ENCODE measurements at places on chromosomes 6 and 20. TPM values are rescaled to one million over a fixed set of nuclear protein-coding genes. Genes with fewer than 3 reads are reported as not detected.

- DNase-seq: no peak
These were observed 313.3 kb downstream of the RNGTT start for GRCh38 chr6:88650029-88650619.

The PRICKLE4 gene
- 6.4 TPM for total RNA-seq

DNA sequence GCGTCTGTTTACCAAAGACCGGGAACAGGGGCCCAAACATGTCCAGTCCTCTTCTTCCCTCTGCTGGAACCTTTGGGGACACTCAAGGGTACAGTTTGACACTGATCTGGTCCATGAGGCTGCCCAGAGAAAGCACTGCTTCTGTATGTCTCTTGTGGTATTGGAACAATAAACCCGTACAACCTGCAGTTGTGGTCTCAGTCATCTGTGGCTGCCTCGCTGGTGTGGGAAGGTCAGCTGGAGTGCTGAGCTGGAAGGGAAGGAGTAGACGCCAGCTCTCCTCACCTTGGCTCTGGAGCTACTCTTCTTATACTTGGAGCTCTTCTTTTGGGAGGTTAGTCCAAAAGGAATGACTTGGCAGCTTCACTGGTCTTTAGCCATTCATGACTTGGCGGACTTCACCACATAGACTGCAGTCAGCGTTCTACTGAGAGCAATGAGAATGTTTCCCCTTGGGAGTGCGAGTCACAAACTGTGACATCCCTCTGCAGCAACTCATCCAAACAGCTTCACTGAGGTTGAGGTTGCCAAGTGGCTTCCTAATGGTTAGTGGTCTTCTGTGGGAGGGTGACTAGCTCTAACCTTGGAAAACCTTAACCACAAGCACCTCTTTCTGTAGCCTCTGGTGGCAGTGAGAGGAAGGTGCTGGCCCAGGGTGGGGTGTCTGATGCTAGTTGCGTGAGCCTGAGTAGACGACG, 81.2 kb downstream of the ASXL1 start:
- no peak for DNase-seq

GRCh38 chr6:170372380-170373325, 66.1 kb downstream of the FAM120B start:
- no peak for DNase-seq

The LY6G6C gene
- total RNA-seq: not detected

- DNase-seq: no peak
These were observed 28.1 kb downstream of the ADGRF5 start for GRCh38 chr6:46893648-46894047.

DNA sequence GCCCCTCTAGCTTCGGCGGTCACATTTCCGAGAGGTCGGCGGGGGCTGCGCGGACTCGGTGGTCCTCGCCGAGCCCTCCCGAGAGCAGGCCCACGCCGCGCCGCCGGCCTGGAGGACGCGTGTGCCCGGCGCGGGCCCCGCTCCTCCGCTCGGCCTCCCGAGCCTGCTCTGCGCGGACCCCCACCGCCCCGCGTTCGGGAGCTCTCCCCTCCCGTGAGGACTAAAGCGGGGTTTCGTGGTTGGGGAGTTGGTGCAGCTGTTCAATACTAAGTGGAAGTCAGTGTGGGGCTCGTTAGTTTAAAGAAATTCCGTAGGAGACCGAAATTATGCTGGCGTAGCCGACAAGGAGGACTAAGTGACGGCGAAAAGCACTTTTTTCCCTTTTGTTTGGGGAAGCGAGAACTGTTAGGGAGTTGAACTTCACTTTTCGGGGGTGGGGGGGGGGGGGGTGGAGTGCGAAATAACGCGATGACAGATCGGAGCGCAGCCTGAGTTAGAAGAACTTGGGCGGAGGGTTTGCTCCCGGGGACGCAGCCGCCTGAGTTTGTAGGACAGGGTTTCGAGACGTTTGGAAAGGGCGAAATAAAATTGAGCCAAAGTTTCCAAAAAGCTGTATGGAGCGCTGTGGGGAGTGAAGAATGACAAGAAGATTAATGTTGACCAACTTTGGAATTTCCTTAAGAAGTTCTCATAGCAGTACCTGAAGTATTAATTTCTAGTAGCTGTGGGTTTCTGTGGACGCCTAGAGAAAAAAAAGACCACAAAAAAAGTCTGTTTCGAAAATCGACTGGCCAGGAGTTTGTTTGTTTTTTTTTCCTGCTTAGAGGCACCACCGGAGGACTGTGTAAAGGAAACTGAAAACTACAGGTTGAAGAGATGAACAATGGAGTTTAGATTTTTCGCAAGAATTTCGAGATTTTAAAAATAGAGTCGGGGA, 1.4 kb downstream of the QKI start:
- DNase-seq: no peak

DNA sequence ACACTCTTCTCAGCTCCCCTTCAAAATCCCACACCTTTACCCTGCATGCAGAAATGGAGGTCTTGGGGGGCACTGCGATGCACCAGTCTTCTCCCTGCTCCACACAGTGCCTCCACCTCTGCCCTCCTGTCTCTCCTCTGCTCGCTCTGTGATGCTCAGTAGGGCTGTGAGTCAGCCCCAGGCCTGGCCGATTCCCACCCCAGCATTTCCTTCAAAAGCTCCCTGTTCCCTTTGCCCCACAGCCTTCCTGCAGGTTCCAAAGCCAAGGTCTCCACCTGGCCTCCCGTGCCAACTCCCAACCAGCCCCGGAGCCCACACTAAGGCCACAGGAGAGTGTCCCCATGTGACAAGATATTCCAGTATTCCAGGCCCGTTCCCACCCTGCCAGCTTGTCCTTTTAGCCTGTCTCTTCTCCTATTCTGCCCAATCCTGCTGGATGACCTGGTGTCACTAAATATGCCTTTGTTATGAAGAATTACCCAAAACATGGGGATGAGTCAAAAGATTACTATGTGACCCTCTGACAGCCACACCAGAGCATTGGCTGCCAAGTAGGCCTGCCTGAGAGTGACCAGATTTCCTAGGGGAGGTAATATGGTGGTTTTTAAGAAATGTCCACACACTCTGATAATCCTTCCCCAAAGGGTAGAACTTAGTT, 118.9 kb upstream of the NXT1 start:
- DNase-seq: no peak

DNA sequence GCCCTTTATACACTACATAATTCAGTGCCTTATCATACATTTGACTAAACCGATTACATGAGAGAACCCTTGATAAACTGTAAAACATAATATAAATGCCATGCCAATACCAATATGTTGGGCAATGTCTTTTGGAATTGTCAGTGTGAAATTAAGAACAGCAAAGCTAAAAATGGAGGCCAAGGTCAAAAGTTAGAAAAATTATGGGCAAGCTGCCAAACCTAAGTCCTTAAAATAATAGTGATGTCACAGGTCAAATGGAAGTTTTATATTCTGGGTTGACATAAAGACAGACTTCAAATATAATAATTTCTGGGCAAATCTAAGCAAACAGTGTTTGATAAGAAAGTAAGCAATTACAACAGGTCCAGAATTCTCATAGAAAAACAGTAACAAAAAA, 696.7 kb downstream of the RNF144B start:
- no peak for DNase-seq

The NHLRC1 gene
- 3.8 TPM for total RNA-seq

GRCh38 chr6:41557335-41557734, 11.2 kb downstream of the FOXP4 start:
- DNase-seq: no peak

DNA sequence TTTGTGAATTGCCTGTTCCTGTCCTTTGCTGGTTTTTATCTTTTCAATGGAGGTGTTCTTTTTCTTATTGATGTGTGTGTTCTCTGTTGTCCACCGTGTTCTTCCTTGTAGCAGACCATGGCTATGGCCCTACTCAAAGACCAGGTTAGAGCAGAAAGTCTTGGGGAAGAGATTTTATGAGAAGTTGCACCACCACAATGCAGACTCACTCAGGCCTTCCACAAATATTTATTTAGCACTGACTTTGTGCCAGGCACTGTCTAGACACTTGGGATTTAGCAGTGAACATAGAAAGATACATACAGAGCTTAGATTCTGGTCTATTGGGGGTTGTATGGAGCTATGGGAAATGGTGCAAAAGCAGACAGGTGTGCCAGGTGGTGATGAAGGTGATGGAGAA, 98.8 kb downstream of the DTD1 start:
- no peak for DNase-seq

- no peak for DNase-seq
These were observed 16.4 kb upstream of the COL21A1 start for GRCh38 chr6:56263596-56264315.

GRCh38 chr6:27865850-27866356, 46.3 kb downstream of the OR2B2 start:
- no peak for DNase-seq

The LHFPL5 gene
- total RNA-seq: not detected

DNA sequence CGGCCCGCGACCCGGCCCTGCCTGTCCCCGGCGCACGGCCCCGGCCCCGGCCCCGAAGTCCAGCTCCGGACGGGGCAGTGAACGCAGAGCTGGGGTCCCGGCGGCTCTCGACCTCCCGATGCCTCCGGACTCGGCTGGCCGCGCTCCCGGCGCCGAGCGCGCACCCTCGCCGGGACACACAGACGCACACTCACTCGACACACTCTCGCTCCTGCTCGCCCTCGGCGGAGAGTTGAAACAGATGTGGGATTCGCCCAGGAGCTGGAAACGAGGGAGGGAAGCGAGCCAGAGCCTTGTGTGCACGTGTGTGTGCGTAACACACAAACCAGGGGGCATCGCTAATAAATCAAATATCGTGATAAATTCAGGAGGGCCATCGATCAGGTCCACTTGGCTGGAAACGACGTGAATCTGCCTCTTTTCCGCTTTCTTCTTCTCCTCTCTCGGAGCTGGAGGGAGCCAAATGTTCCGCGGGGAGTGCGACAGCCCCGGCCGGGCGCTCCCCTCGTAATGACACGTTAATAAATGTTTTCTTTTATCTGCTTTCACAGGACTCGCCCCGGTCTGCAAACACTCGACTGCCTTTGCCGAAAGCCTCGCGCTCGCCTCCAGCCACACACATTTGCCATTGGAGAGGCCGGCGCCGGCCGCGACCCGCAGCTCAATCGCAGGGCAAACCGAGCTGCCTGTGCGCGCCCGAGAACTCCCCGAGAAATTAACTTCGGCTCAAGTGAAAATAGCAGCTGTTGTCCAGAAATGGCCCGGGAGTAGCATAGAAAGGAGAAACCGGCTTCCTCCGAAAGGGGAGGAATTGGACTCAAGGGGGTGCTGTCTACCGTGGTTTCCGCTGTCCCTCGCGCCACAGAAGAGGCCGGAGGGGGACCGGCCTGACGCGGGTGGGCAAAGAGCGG, 828 bp upstream of the SULF2 start:
- no peak for DNase-seq

GRCh38 chr6:15132167-15132566, 113.7 kb upstream of the JARID2 start:
- no peak for DNase-seq

DNA sequence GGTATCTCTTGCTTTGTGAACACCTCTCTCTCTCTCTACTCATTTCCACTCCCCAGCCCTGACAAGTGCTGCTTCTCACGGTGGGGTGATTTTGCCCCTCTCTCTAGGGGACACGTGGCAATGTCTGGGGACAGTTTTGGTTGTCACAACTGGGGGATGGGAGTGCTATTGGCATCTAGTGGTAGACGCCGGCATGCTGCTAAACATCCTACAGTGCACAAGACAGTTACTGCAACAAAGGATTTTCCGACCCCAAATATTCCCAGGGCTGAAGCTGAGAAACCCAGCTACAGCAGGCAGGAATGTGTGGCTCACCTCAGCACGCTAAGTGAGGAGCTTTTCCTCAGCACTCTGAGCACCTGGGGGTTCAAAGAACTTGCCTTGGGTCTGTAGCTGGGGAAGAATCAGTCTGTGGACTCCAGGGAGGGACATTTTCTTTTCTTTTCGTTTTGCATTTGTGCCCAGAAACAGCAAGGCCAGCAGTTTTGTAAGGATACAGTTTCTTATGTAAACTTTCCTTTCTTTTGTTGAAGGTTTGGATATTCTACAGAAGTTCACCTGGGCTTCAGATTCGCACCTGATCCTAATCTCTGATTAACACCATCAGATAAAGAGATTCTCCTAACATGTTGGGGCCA, 246.9 kb upstream of the ZFP64 start:
- no peak for DNase-seq

- no peak for DNase-seq
These were observed 897.3 kb downstream of the KIF16B start for GRCh38 chr20:15675813-15676484.

DNA sequence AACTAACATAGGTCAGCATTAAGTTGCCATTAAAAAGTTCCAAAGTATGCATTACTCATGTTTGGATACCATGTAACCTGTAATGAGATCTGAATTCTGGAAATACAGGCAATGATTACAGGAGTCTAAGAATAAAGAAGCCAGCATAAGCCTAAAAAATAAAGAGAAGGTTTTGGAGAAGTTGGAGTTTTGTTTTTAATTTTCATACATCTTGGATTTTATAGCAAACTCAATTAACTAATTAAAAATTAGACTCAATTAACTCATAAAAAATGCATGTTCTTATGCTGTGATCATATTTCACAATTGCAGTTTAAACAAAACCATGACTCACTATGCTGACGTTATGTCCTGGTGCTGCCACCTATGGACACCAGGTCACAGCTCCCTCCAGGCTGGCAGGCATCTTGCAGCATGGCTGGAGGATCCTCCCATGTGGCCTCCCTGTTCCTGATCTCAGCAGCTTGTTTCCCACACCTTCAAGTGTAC, 648.8 kb upstream of the AGPAT4 start:
- peak; percentile 60 for DNase-seq

- no peak for DNase-seq
These were observed 35.3 kb upstream of the PTGIS start for GRCh38 chr20:49603209-49603627.

The WFDC2 gene
- not detected for total RNA-seq

DNA sequence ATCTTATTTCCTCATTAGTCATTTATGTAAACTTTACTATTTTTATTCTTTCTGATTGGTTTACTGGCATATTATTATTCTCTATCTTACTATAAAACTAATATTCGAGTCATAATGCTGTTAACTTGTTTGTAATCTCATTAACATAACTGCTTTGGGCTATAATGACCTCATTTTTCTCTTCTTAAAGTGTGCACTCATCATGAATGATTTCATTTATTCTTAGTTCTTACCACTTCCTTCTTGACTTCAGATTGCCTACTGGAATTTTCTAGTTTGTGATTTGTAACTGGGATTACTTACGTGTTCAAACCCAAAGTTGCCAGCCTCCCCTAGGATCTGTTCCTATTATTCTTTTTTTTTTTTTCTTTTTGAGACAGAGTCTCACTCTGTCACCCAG, 91.8 kb upstream of the TNFAIP3 start:
- no peak for DNase-seq

GRCh38 chr20:41318271-41318649, 729 bp upstream of the ZHX3 start:
- no peak for DNase-seq

- DNase-seq: no peak
These were observed 5.9 kb downstream of the TMEM63B start for GRCh38 chr6:44133003-44133931.

- DNase-seq: no peak
These were observed 215.2 kb downstream of the TAF4 start for GRCh38 chr20:61850457-61850856.

The OR2H2 gene
- not detected for total RNA-seq

DNA sequence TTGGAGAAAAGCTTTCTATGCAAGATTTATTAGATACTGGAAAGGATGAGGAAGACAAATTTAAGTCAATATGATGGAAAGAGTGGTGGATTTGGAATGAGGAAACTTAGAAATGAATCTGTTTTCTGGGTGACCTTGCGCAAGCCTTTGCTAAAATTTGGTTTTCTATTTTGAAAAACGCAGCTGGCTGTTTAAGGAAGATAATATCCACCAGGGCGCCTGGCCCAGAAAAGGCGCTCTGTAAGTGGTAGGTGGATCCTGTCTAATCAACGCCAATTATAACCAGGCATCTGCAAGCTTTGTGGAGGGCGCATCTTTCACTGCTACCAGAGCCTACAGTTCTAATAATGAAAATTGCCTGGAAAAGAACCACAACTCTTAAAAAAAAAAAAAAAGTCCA, 398 bp upstream of the SPATS1 start:
- DNase-seq: no peak

Data from glomerular endothelial cell (primary cell).